ENCODE measurements at places on chromosomes 4 and X.

DNA sequence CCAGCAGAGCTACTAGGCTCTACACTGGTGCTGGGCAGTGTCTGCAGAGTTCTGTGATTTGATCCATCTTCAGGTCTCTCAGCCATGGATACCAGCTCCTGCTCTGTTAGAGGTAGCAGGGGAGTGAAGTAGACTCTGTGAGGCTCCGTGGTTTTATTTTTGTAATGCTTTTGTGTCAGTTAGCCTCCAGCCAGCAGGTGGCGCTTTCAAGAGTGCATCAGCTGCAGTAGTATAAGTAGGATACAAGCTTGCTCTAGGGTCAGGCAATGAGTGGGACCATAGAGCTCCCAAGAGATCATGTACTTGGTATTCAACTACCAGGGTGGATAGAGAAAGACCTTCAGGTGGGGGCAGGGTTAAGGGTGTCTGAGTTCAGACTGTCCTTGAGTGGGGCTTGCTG is 362.5 kb upstream of the TRAM1L1 start:
- DNase-seq = no peak

GRCh38 chr4:103397541-103397940 is 199.4 kb upstream of the CENPE start:
- no peak for DNase-seq

DNA sequence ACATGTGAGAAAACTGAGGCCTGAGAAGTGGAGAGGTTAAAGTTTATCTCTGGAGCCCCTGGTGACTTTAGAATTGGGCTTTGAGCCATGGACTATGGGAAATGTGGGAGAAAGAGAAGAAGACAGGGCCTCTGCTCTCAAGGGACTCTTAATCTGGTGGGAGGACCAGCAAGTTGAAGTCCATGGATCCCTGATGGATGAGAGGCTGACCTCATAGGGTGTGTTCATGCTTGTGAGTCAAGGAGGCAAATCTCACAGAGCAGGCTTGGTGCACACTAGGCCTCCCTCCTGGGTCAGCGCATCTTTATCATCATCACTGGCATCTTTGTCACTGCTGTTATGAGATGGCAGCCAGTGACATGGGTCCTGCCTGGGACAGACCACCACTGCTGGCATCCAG is 211.9 kb downstream of the AFAP1 start:
- no peak for DNase-seq

DNA sequence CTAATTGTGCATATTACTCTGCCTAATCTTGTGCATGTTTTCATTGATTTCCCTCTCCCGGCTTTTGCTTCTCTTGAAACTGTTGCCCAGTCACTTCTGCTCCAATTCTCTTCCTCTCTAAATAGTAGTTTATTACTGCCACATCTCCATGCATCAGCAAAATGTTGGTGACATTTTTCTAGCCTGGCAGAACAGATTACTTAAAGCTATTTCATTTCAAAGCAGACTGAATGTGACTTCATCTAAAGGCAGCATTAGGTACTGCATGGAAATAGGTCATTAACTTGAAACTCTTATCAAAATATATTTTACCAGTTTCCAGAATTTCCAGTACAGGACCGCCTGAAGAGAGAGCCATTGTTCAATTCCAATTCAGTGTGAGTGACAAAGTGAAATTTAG is 52.4 kb downstream of the HPGDS start:
- DNase-seq = no peak

GRCh38 chr4:88585917-88586316 is 6.4 kb upstream of the HERC3 start:
- DNase-seq = no peak

- DNase-seq = no peak
These were observed 7.1 kb upstream of the CNOT6L start for GRCh38 chr4:77826275-77826674.

GRCh38 chr4:537436-538264 is 38.4 kb downstream of the TMEM271 start:
- no peak for DNase-seq

GRCh38 chrX:154353172-154353843 is 21.1 kb downstream of the FLNA start:
- no peak for DNase-seq

GRCh38 chr4:107247738-107248137 is 211.6 kb upstream of the DKK2 start:
- peak; percentile 56 for DNase-seq

- no peak for DNase-seq
These were observed 399.5 kb downstream of the NKX6-1 start for GRCh38 chr4:84099599-84099998.

GRCh38 chrX:79065696-79066095 is 78.8 kb upstream of the GPR174 start:
- DNase-seq = no peak

GRCh38 chr4:24560868-24561368 is 23.4 kb downstream of the DHX15 start:
- DNase-seq = no peak

DNA sequence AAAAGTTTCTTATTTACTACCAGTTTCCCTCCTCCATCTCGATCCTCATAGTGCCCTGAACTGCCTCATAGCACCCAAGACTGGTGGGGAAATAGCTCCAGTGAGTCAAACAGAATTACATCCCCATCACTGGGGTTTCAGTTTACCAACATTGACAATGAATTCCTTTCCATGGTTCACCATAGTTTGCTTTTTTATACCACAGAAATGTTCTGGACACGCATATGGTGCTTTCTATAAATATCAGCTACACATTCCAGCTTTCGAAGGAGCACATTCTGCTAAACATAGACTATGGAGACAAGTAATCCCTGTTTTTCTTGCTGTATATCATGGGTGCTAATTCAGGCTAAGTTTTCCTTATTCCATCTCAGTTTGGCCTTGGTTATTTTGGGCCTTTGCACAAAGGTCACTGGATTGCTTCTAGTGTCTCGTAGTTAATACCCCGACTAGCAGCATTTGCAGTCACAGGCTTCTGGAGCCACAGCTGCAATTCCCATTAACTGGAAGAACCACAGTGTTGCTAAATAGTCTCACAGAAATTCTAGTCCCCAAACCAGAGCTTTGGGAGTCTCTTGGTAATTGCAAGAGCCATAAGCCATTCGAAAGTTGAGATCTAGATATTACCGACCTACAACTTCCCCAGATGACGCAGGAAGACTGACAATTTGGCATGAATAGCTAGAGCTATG is 53.4 kb upstream of the TRPC3 start:
- no peak for DNase-seq

DNA sequence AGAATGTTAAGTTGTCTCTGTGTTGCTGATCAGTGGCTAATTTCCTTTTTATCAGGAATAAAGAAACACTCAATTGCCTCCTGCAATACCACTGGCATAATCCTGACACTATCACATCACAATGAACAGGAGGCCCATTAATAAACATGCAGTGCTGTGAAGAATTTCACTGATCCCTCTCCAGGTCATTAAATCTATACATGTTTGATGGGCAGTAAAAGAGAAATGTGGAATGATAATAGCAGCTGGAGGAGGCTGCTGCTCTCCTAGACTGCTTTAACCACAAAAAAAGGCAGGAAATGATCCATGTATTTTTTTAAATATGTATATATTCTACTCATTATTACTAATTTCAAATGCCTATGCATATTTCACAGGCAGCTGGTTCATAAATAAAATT is 202.1 kb downstream of the CENPC start:
- DNase-seq = no peak

DNA sequence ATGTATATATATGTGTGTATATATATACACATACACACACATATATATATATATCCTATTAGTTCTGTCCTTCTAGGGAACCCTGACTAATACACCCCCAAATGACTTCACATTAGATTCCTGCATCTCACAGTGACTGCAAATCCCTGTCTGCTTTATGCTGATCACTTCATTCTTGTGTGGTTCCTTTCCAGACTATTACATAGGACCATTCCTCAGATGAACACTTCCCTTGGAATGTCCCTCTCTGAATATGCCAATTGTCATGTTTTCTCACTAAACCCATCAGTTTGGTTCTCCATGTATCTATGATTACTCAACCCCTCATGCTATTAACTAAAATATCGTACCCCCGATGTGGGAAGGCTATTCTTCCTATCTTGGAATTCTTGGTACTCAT is 605.2 kb upstream of the NR3C2 start:
- DNase-seq = peak; percentile 1

- no peak for DNase-seq
These were observed 638.6 kb downstream of the BCOR start for GRCh38 chrX:39459204-39459603.

DNA sequence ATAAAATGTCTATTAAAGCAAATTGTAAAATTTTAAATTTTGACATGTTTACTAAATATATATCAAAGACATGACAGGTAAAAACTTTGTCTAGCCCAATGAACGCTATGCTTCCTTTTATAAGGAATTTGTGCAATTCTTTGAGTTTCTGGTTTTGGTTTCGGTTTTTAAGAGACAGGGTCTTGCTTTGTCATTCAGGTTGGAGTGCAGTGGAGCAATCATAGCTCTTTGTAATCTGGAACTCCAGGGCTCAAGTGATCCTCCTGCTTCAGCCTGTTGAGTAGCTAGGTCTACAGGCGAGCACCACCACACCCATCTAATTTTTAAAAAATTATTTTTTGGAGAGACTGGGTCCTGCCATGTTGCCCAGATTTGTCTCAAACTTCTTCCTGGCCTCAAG is 60.7 kb downstream of the BLTP1 start:
- no peak for DNase-seq

- DNase-seq = no peak
These were observed 318.6 kb upstream of the CASK start for GRCh38 chrX:42242004-42242403.

DNA sequence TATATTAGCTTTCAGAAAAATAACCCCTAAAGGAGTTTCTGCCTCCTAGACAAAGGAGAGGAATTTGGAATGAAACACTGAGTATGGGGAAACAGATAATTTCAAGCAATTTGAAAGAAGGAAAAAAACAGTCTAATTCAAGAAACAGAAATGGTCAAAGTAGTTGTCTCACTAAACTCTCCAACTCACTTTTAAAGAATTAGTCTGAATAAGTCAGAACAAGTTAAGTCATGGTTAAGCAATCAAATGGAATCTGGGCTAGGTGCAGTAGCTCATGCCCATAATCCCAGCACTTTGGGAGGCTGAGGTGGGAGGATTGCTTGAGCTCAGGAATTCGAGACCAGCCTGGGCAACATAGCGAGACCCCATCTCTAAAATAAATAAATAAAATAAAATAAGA is 95.7 kb upstream of the GRIA3 start:
- DNase-seq = no peak

- DNase-seq = no peak
These were observed 68.9 kb downstream of the ENOX2 start for GRCh38 chrX:130834149-130834548.

GRCh38 chrX:140087875-140088274 is 122.6 kb upstream of the CXorf66 start:
- DNase-seq = no peak

- no peak for DNase-seq
These were observed 6.4 kb downstream of the SYP start for GRCh38 chrX:49193542-49193964.

GRCh38 chr4:52612341-52612740 is 46.8 kb downstream of the USP46 start:
- no peak for DNase-seq

DNA sequence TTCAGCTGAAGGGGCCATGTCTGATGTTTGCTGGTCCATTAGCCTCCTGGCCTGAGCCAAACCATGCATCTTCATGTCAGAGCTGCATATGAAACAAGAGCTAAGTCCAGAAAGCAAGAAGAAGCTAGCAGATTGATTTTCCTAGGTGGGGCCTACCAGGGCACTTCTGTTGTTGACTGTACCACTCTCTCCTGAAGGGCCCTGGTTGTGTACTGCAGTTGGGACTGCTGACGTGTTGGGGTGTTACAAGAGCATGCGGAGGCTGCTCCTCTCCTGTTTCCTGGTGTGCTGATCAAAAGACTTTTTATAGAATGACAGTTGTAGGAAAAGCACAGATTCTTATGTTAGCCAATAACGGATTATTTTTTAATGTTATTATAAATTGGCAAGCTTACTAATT is 145.1 kb downstream of the TBL1X start:
- DNase-seq = no peak

DNA sequence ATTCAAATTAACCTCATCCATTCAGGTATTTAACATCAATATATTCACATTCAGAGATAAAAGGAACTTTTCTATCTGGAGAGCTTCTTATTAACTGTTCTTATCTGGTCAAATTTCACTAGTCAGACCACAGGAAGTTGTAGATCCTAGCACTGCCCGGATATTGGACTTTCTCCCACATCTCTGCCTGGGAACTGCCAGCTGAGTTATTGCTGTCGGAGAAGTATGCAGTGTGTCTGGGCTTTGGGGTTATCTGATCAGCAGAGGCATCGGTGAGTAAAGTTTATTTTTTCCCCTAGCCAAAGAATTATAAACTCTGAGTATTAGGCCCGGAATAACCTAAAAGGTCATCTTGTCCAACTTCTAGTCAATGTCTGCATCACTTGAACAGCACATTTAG is 45.1 kb downstream of the OR13H1 start:
- DNase-seq = no peak

DNA sequence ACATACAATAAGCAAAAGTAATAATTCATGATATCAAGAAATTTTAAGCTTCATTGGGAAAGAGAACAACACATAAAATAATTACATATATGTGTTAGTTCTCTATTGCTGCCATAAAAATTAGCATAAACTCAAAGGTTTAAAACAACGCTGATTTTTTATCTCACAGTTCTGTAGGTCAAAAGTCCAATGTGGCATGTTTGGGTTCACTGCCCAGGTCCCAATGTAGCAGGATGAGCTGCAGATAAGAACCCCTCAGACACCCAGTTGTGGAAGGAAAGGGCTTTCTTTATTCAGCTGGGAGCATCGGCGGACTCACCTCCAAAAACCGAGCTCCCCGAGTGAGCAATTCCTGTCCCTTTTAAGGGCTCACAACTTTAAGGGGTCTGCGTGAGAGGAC is 13.1 kb upstream of the MAGEB16 start:
- DNase-seq = no peak

DNA sequence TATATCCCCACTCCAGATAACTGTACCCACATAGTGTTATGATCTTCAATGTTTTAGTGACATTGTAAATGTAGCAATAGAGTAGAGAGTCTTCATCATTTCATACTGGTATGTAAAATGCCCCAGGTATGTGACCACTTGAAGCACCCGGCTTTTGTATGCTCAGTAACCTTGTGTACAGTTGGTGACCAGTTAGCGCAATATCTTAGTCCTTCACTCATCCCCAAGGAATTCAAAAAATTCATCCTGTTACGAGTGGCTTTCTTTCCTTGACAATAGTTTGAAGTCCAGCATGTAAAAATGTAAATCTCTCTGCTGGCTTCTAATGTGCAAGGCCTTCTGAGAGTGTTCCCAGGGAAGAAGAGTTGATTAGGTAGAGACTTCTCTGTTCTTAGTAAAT is 145.6 kb downstream of the ARX start:
- DNase-seq = no peak

GRCh38 chr4:78361621-78362120 is 189.9 kb upstream of the ANXA3 start:
- DNase-seq = no peak

- no peak for DNase-seq
These were observed 52.4 kb upstream of the TMEM33 start for GRCh38 chr4:41882625-41883347.

- DNase-seq = no peak
These were observed 25.6 kb upstream of the SMIM10L2A start for GRCh38 chrX:135396109-135396508.

- no peak for DNase-seq
These were observed 340.9 kb upstream of the PITX2 start for GRCh38 chr4:110963662-110964280.
